ENCODE measurements at places on chromosomes 7 and 10.

GRCh38 chr10:93097386-93097785 is 23.7 kb downstream of the CYP26A1 start:
- no peak for DNase-seq

DNA sequence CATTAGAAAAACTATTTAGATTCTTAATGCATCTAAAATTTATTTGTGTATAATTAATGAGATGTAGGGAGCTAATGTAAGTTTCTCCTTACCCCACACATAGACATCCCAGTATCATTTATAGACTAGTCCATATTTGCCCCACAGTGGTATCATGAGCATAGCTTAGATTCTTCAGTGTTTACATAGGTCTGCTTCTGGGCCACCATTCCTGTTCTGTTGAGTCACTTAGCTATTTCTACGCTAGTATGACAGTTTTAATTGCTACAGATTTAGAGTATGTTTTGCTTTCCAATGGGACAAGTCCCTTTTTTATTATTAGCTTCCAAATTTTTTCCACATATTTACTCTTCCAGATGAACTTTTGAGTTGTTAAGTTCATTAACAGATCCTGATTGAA is 69.4 kb downstream of the MCMBP start:
- DNase-seq = no peak

- no peak for DNase-seq
Measured at GRCh38 chr10:43969506-43969905, 320.8 kb upstream of the ZNF32 start.

DNA sequence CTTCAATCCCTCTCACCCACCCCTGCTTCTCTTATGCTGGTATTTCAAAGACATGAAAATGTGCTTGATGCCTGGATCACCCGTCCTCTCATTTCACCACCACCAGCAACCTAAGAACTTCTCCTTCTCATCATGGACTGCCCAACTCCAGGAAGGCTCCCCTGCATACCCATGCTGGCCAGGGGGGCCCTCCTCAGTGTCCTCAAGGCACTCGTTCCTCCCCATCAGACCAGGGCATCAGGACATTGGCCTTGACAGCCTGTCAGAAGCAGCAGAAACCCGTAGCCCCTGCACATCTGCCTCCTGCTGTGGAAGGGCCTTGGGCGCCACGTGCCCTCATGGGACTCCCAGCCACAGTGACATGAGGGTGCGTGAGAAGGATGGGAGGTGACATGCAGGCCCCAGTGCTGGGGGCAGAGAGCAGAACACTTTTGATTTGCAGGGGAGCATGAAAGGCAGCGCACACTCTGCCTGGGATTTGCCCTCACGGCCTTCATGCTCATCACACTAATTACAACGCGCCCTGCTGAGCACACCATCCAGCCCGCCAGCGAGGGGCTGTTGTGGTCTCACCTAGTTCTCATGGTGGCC is 1.9 kb upstream of the HSPA12A start:
- no peak for DNase-seq

DNA sequence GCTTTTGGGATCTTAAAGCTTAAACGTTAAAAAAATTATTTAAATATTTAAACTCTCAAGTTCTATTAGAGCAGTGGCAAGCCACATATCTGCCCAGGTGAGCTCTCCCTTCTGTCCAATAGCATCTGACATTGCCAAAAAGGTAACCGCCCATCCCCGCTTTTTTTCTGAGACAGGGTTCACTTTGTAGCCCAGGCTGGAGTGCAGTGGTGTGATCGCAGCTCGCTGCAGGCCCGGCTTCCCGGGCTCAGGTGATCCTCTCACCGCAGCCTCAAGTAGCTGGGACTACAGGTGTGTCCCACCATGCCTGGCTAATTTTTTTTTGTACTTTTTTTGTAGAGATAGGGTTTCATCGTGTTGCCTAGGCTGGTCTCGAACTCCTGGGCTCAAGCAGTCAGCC is 83.2 kb downstream of the RBM33 start:
- DNase-seq = no peak

GRCh38 chr7:4178916-4179687 is 503.0 kb upstream of the FOXK1 start:
- no peak for DNase-seq

- no peak for DNase-seq
Measured at GRCh38 chr10:133455196-133455595, 1.5 kb downstream of the SCART1 start.

- DNase-seq = peak; percentile 65
Measured at GRCh38 chr10:103855424-103855823, at the start of gene SH3PXD2A. SH3PXD2A (minus strand) TSS chr10:103855576; CDS start chr10:103855266, 310 bp downstream.

Data from GM13977 (cell line).